IMR-90 (cell line): ENCODE measurements at places on chromosomes 3 and 15. TPM values are rescaled to one million over a fixed set of nuclear protein-coding genes. Genes with fewer than 3 reads are reported as not detected.

The RPP25 gene
- 0.36 and 0.38 TPM in 2 replicates for polyA plus RNA-seq

The RARB gene
- polyA plus RNA-seq = 0.52 and 0.53 TPM in 2 replicates

The MYLK gene
- 299 and 304 TPM in 2 replicates for polyA plus RNA-seq

The GP9 gene
- polyA plus RNA-seq = not detected in 2 replicates

The RBP2 gene
- not detected in 2 replicates for polyA plus RNA-seq

The LEO1 gene
- polyA plus RNA-seq = 7.7 and 9.0 TPM in 2 replicates

The MOBP gene
- polyA plus RNA-seq = not detected in 2 replicates

The DNAH1 gene
- 3.8 and 4.0 TPM in 2 replicates for polyA plus RNA-seq

The MYH15 gene
- polyA plus RNA-seq = 0.09 and 0.10 TPM in 2 replicates

The GUCA1C gene
- not detected in 2 replicates for polyA plus RNA-seq

The PLA2G4D gene
- not detected in 2 replicates for polyA plus RNA-seq

The KLHL40 gene
- polyA plus RNA-seq = not detected in 2 replicates

The ALDH1L1 gene
- not detected in 2 replicates for polyA plus RNA-seq

The SNAP23 gene
- polyA plus RNA-seq = 37.2 and 45.5 TPM in 2 replicates

The ZNF80 gene
- not detected in 2 replicates for polyA plus RNA-seq
